ENCODE measurements at places on chromosomes 3 and 15.

GRCh38 chr3:106339551-106339950 lies 470.7 kb upstream of the CBLB start:
- DNase-seq, result no peak

DNA sequence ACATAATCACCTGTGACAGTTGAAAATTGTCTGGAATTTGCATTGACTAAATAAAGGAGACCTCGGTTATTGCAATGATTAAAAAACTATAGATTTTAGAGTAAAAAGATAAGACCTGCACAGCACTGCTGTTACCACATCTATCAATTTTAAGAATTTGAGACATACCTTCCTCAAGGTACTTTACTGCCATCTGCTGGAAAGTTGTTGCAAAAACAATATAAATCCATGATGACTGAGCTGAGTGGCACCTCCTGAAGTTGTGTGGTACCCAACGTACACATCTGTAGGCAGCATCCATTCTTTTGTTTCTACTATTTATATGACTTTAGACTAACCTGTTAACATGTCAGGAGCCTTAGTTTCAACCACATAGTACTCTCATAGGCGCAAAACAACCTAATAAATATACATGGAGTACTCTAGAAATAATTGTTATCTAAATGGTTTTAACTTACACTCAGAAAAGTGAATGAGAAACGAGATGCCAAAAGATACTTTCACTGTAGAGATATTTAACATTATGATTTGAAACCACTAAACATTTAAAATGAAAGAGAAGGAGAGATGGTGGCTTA lies 106.7 kb downstream of the GHSR start:
- peak; percentile 9 for DNase-seq

GRCh38 chr3:72043204-72044133 lies 258.5 kb upstream of the PROK2 start:
- no peak for DNase-seq

DNA sequence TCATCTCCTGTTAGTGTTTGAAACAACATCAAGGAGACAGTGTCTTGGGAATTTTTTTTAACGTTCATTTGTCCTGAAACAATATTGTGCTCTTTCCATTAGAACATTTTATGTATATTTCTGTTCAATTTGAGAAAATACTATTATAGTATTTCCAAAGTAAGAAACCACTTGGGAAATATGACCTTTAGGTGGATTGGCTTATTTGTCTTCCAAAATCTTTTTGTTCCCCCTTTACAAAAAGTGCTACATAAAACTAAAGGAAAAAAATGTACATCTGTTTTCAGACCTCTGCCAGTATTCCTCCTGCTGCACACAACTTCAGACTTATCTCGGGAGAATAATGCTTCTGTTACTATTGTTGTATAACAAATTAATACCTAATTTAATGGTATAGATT lies 165.9 kb upstream of the AGTR1 start:
- DNase-seq, result no peak

- no peak for DNase-seq
Observed at GRCh38 chr3:110296885-110297284, 774.7 kb upstream of the NECTIN3 start.

DNA sequence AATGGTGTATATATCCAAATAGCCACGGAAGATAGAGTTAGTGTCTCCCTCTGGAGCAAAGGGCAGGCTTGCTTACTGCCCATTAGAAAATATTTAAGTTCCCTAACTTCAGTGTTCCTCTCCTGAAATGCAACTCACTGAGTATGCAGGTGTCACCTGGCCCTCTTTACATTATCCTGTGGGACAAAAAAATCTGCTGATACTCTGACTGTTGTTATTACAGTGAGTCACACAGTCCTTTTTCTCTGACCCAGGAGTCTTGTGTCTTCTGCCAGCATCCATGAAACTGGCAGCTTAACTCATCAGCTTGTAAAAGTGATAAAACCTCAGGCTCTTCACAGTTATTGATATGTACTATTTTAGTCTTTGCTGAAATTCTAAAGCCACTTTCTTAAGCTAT lies 42.2 kb upstream of the RASGRF1 start:
- DNase-seq, result no peak

DNA sequence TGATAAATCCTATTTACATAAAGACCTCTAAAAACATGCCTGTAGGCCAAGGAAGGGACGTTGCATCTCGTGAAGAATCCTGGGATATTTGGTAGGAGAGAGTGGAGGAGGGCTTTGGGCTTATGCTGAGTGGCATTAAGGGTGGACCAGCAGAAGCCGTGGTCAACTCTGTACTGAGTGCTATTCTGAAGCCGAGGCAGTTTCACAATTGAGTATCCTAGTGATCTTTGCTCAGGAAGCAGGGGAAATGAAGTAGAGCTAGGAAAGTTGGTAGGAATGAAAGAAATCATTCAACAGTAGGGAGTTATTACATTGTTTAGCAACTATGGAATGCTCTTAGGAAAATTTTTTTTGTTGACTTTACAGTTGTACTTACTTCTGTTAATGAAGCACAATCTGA lies 24.2 kb downstream of the MCTP2 start:
- DNase-seq, result no peak

DNA sequence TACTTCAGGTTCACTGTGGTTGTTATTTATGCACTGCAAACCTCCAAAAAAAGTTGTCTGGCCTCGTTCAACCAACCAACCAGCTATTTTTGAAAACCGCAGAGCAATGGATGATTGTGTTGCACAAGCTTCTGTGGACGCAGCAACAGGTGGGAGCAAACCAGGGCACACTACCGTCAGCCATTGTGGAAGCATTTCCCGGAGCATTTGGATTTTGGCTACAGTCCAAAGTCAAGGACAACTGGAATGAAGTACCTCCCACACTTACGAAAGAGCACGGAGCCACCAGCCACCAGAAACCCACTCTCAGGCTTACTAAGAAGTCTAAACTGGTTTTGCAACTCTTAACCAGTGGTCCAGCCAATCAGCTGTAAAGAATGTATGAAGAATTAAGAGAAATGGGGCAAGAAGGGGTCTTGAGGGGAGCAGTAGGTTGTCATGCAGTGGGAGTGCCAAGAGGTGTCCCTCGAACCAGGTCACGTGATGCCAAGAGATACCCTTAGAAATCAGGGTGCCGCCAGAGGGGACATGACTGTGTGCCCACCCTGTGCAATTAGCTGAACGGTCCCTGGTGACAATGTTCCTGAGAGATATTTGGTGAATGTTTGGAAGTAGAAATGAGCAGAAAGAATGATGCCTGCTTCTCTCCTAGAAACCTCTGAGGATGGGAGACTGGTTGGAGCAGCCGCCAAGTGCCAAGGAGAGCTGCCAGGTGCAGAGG lies 68.9 kb upstream of the PCSK6 start:
- no peak for DNase-seq

GRCh38 chr15:90463381-90463780 lies 66.3 kb upstream of the CRTC3 start:
- no peak for DNase-seq

DNA sequence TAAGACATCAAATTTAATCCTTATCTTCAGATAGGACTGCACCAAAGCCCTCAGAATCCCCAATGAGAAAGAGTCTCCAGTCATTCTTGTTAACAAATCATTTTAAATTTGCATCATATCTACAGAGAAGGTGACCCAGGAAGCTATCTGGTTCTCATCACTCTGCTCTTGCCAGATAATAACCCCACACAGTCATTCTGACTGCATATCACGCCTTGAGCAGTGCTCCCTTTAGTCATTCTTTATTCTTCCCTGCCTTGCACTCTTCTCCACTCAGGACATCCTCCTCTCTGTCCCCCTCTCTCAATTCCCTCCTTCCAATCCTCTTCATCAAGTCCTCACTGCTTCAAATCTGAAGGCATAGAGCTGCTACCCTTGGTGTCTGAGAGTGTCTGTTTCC lies 83.7 kb upstream of the COL6A6 start:
- DNase-seq, result no peak

DNA sequence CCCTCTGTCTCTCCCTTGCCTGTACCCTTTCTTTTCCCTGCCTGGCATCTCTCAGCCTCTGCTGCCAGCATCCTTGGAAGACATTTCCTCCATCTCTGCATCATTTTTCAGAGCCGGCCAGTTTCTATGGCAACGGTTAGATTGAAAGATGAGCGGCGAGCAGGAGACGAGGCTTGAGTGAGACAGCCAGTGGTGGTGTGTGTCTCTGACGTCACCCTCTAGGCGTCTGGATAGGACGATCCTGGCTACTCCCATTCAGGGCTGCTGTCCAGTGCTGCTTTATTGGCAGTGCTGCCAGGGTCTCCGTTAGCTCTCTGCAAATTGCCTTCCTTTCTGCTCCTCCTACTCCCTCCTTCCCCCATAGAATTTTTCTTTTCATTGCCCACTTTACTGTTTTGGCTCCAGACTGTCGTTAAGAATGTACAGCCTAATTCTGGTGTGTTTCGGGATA lies 57.9 kb downstream of the TRAK1 start:
- no peak for DNase-seq

- DNase-seq, result no peak
Observed at GRCh38 chr3:14431452-14431916, 29.1 kb downstream of the SLC6A6 start.

- DNase-seq, result no peak
Observed at GRCh38 chr3:78880603-78881461, 887.0 kb downstream of the ROBO1 start.

DNA sequence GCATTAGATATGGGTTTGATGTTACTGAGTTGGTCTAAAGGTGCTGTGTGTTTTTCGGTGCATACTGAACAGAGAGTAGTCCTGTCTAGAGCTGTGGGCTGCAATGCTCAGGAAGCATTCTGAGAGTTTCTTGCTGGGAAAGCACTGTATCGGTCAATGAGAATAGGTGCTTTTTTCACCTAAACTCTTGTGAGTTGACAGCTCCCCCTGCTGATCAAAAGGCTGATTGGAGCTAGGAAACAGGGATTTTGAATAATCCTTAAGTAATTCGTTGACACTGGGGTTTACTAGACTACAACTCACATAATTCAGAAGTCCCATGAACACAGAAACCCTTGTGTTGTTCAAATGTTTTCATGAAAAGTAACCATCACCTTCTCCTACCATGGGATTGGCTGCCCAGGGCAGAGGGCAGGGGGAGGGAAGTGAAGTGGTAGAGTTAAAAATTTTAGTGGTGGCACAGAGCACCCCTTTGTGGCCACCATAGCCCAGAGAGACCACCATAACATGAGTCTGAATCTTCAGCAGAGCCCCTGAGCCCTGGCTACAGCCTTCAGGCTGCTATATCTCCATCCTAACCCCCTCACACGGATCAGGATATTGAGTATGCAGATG lies 13.0 kb upstream of the MANF start:
- peak; percentile 65 for DNase-seq

DNA sequence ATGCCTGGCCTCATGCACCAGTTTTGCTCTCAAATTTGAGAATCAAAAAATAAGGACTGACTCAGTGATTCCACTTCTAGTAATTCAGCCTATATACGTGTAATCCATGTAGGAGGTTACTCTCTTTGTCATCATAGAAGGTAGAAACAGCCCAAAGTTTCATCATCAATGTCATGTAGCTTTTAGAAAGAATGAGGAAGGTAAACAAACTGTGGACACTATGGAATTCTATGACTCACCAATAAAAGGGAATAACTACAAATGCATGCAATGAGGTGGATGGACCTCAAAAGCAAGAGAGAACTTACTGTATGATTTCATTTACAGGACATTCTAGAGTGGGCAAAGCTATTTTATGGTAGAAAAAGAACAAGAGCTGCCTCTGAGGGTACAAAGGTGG lies 93.2 kb upstream of the LRIG1 start:
- no peak for DNase-seq

Measured in stimulated activated CD4-positive, alpha-beta T cell treated with anti-CD3 and anti-CD28 coated beads, Interleukin-4, amount 100 ng/mL, for 24 hours (primary cell).